ENCODE measurements at places on chromosomes 1 and 21.
A peak's percentile ranks its signal among the peaks of the same experiment; 100 is the strongest.

DNA sequence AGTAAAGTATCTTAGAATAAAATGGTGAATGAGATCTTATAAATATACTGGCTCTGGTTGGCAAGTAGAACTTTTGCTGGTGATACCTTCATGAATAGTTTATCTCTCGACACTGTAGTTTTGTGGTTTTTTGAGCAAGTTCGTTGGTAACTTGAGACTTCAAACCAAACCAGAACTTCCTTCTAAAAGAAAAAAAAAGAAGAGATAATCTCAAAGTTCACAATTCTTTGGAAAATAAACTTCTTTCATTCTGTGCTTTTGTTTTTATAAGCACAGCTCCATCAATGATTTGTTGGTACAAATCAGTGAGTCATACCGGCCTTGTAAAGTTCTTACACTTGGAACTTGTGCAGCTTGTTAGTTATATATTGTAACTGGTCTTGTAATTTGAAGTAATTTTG lies 2.3 kb downstream of the HIPK1 start:
- DNase-seq, result no peak

DNA sequence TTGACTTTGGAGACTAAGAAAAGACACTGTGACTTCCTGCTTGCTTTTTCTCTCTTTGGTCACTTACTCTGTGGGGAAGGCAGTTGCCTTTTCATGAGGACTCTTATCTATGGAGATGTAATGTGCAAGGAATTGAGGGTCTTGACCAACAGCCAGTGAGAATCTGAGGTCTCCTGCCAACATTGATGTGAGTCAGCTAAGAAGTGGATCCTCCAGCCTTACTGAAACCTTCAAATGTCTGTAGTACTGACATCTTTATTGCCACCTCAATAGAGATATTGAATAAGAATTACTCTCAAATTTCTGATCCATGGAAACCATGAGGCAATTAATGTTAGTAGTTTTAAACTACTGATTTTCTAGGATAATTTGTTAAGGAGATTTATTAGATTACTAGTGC lies 598.4 kb downstream of the ADGRL2 start:
- DNase-seq, result no peak

GRCh38 chr1:184974056-184974836 lies at the start of gene NIBAN1:
TSS of gene NIBAN1 (minus strand) at chr1:184974508. CDS start at chr1:184974356, 152 bp downstream.
- DNase-seq, result peak; percentile 58

DNA sequence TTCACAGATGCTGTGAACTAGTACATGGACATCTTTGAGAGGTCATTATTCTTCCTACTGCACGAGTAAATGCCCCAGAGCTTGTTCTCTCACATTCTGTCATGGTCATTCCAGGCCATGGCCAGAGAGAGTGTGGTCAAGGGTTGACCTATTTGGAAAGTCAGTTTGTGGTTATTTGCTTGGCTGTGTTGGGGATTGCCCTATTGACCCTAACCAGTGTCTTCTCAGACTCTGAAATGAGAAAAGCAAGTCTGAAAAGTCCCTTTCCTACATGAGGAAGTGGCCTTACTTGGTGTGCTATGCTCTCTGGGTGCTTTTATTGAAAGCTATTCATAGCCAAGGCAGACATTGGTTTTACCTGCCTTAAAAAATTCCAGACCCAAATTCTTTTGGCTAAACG lies 26.6 kb downstream of the CLIC6 start:
- DNase-seq, result no peak

DNA sequence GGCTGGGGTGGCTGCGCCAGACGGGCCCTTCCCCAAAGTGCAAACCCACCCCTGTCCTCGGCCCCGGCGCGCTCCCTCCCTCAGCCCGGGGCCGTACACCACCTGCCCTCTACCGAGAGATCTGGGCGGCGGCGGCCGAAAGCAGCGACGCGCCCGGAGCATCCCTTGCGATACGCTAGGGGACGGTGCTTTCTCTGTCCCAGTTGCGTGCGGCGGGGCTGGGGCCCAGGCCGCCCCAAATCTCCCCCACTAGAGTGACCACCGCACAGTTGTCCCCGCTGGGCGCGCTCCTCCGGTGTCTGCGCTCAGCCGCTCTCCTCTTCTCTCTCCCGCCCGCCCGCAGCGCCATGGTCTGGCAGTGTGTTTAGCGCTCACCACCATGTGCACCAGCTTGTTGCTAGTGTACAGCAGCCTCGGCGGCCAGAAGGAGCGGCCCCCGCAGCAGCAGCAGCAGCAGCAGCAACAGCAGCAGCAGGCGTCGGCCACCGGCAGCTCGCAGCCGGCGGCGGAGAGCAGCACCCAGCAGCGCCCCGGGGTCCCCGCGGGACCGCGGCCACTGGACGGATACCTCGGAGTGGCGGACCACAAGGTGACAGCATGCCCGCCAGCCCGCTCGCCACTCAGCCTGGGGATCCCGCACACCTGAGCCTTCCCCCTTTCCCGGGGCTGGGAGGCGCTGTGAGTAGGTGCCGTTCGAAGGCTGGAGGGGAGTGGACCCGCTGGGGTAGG lies 1.0 kb downstream of the ST6GALNAC5 start:
- peak; percentile 16 for DNase-seq

DNA sequence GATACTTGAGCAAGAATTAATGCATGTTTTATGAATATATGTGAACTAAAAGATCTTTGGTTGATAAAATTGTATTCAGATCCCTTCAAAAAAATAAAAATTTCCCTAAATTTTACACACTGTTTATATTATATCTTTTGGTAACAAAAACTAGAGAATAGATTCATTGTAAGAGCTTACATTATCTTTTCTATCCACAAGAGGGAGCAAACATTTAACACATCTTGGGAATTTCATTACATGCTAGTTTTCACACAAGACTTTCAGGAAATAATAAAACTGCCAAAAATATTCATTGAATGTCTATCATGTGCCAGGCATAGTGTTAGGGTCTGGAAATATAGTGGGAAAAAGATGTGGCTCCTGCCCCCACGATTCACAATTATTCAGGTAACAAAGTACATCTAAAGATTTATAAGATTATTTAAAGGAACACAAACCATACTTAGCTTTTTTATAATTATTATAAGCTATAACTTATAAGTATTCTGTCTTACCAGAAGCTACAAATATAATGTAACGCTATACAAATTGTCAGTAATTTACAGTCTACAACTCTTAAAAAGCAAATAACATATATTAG lies 30.6 kb downstream of the FAF1 start:
- no peak for DNase-seq

GRCh38 chr1:107637101-107637500 lies 327.9 kb downstream of the VAV3 start:
- DNase-seq, result no peak

DNA sequence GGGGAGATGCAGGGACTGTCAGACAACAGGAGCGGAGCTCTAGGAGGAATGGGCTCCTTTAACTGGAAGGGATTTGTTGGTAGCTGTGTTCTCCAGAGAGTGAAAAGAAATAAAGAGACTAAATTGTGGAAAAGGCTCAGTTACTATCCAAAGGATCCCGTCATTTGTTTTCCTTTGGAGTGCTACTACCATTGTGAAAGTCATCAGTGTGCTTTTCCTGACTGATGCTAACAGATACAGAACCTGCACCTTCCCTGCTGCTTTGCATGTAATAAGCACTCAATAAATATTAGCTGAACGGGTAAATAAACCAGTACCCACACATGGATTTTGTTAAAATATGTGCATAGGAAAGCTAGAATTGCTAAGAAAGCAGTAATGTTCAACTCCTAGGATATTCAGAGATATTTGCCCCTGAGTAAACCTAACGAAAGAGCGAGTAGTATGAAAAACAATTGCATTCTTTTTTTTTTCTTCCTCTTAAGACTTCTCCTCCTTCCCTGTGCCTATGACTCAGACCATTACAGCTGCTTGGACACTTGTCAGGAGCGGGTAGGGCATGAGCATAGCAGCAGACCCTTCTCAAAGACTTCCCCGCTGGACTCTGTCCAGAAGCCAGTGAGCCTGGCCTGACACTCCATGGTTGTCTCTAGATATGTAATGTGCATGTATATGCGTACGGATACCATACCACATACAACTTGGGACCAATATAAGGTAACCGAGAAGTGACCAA lies 41.7 kb downstream of the PTGFRN start:
- no peak for DNase-seq

DNA sequence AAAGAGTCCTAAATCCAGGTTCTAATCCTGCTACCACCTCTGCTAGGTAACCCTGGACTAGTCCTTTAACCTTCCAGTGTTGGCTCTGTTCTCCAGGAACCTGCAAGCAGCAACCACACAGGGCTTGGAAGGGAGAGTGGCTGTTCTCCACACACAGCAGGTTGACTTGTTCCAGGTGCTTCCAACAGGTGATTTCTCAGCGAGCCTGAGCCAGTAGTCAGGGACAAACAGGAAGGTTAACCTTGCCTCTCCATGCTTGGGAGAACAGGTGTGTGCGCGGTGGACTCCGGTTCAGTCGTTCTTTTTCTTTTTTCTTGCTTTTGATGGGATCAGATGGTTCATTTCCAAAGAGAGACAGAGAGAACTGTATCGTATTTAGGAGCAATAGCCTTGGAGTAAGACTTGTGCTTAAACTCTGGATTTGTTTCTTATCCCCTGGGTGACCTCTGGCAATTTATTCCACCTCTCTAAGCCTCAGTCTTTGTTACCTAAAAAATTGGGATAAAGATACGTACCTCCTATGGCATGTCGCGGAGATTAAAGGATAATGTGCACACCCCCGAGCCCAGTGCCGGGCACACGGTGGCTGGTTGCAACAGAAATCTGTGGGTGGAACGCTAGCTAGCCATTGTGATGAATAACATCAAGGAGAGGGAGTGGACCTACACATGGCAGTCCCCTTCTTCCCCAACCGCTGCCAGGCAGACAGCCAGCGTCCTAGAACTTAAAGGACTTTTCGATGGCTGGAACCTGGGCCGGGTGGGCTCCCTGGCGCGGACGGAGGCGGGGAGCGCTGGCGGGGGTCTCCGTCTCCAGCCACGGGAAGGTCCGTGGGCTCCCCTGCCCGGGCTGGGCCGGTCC lies 583 bp upstream of the CACHD1 start:
- no peak for DNase-seq

DNA sequence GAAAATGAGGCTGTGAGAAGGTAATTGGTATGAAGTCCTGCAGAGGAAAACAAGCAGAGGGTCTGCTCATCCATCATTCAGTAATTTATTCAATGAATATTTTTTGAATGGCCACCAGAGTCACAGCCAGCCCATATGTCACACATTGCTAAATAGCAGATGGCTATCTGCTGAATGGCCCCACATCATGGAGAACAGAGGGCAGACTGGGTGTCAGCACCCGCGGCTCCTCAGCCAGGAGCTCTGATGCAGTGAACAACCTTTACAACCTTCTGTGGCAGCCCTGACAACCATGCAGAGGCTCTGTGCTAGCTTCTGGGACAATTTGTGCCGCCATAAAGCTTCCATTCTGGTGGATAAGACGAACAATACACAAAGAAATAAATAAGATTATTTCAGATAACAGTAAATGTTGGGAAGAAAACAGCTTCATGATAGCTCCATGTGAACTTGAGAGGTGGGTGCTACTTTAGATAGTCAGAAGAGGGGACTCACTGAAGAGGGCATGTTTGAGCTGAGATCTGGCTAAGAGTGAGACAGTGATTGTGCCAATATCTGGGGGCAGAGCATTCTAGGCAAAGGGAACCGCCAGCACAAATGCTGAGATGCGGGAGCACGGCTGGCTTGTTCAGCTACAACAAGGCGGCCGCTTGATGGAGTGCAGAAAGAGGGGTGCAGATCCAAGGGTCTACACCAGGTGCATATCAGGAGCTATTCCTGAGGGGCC lies 2.8 kb upstream of the C1orf210 start:
- DNase-seq, result no peak

DNA sequence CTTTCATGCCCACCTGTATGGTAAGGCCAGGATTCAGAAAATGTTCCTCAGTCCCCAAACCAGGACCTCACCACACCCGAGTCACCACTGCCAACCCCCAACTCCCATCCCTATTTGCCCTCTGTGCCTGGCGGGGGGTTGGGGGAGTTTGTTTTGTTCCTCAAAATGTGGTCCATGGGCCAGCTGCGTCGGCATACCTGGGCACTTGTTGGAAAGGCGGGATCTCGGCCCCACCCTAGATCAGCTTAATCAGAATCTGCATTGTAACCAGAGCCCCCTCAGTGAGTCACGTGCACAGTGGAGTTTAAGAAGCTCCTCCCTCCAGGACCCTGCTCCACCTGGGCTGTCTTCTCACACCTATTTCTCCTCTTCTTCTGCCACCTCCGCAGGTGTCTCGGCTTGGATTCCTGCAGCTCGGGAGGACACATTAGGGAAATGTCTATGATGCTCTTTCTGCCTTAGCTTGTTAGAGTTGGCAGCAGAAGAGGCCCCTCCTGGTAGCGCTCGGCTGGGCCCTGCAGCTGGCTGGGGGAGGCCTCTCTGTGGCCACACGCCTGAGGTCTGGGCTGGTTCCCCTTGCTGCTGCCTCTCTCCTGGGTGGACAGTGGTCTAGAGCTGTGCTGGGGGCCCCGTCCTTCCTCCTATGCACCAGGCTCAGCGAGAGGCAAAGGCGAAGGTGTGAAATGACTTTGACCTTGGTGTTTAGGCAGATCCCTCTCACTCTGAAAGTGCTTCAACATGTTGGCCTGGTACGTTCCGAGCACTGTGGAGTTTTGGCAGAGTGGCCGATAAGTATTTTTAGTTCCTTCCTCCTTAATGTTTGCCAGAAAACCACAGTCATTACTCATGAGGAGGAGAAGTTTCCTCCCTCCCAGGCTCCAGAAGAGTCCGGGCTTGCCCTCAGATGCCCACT lies 41.8 kb upstream of the CAMTA1 start:
- no peak for DNase-seq

- no peak for DNase-seq
These were observed 101.9 kb upstream of the USP24 start for GRCh38 chr1:55316947-55317662.

DNA sequence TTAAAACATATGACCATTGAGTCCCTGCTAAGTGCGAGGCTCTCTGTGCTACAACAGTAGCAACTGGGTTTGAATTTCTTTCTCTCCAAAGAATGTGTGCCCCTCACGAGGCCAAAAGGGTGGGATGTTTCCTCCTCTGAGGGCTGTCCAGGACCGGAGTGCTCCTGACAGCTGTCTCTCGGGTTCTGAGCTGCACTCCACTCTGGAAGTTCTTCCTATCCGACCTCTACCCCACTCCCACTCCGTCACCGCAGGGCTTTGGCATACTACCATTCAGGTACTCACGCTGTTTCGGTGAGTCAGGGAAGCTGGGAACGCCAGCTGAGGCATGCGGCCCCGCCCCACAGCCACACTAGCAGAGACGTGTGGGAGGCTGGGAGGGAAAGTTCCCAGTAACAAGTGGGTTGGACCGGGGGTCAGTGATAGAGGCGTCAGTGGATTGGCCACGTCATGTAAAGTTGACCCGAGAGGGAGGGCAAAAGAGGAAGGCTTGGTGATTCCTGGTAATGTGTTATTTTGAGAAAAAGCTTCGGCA lies 705 bp upstream of the SLC50A1 start:
- no peak for DNase-seq

- DNase-seq, result no peak
These were observed 626.7 kb upstream of the ADGRL2 start for GRCh38 chr1:81174052-81174451.

- no peak for DNase-seq
These were observed 57.5 kb downstream of the KCNT2 start for GRCh38 chr1:196550731-196551130.

- no peak for DNase-seq
These were observed 41.9 kb downstream of the MPZL1 start for GRCh38 chr1:167763525-167764220.

- DNase-seq, result no peak
These were observed 45.8 kb downstream of the RNF115 start for GRCh38 chr1:145778146-145778540.
